ENCODE measurements at places on chromosomes 2 and 18.

DNA sequence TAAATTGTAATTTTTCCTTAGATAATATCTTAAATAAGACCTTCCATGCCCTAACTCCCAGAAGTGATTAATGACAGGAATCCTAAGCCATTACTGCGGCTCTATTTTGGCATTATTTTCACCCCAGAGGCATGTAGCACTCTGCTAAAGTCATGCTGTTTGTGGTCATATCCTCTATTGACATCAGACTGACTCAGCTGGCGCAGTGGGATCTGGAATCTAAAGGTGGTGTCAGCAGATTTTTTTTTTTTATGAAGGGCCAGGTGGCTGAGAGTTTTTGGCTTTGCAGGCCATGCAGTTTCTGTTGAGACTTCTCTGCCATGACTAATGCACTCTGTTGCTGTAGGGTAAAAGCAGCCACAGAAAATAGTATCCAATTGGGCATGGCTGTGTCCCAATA is 64.1 kb upstream of the ACVR1C start:
- DNase-seq, result no peak

DNA sequence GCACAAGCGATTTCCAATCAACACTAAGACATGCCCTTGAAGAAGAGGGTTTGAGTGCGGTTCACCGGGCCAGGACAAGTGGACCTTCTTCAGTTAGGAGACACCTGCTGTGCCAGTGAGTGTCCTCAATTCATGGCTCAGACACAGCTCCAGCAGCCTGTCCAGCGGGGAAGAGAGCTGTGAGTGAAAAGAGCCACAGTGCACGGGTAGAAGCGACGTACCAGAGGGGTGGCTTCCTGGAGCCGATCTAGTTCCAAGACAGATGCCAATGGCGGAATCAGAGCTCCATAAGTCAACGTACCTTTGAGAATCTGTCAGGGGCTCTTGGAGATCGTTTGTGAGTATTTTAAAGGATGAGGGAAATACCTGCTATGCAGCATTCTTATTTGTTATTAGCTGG is 119.9 kb upstream of the SALL3 start:
- DNase-seq, result no peak

- DNase-seq, result no peak
Measured at GRCh38 chr2:69831354-69831905, 2.0 kb downstream of the GMCL1 start.

- DNase-seq, result no peak
Measured at GRCh38 chr2:1039549-1039948, 88.9 kb downstream of the SNTG2 start.

DNA sequence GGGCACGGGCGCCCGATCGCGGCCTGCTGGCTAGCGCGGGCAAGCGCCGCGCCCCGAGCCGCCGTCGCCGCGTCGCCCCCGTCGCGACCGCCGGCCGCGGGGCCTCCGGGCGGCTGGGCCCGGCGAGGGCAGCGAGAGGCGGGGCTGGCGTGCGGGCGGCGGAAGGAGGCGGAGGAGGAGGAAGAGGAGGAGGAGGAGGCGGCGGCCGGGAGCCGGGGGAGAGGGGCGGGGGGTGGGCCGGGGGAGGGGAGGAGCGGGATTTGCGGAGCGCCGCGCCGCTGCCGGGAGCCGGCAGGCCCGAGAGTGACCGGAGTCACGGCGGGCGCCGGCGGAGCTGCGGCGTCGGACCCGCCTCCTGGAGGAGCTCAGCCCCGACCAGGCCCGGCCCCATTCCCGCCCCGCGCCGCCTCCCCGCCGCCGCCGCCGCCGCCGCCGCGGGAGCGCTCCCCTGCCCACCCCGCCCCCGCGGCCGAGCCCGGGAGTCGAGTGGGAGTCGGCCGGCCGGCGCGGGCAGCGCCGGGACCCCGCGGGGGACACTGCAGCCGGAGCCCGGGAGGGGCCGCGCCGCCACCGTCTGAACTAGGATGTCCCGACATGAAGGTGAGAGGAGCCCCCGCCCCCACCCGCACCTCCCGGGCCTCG is at the start of gene KCMF1:
Gene KCMF1 (plus strand): TSS at position 294 of the 642 bp plus-strand sequence. CDS start 291 bp downstream, at position 585.
- DNase-seq, result no peak

DNA sequence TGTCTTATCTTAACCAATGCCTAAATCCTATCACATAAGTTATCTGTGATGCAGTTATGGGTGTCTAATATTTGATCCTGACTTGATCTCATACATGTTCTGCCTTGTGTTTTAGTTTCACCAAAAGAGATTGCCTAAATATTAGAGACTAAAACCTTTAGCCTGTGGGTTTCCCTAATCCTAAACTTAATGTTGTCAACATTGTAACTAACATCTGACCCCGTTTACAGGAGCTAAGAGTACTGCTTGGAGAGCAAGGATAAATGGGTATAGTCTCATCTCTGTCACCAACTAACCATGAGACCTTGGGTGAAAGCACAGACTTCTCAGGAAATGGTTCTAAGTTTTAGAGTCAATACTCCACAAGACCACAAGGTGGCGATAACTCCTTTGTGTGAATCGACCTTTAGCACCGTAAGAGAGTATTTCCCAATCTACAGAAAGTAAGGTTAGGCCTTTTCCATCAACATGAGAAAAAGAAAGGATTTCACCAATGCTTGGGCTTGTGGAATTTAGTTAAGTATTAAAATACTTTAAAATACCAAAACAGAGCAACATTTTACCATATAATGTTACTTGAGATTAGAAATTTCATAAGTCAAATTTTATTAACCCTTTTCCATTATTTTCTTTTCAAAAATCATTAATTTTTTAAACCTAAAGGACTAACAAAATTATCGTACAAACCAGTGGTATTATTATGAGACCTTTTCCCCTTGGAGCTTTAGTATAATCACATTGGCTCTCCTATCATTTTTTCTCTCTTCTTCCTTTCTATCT is 60.5 kb downstream of the G6PC2 start:
- DNase-seq, result peak; percentile 70

DNA sequence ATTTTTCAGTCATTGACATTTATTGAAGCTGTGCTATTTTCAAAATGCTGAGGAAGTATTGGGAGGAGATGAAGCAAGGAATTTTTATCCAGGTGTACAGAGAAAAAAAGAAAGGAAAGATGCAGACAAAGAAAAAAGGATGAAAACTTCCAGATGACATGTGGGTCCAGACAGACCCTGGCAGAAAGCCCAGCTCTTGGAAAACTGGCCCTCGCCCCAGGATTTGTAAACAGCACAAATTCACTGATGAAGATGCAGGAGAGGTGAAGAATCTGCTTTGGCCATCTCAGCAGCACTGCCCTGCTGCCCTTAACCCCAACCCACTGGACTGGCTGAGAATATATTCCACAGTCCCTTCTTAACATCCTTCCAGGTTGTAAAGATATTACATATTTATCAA is 12.5 kb downstream of the TACR1 start:
- no peak for DNase-seq

DNA sequence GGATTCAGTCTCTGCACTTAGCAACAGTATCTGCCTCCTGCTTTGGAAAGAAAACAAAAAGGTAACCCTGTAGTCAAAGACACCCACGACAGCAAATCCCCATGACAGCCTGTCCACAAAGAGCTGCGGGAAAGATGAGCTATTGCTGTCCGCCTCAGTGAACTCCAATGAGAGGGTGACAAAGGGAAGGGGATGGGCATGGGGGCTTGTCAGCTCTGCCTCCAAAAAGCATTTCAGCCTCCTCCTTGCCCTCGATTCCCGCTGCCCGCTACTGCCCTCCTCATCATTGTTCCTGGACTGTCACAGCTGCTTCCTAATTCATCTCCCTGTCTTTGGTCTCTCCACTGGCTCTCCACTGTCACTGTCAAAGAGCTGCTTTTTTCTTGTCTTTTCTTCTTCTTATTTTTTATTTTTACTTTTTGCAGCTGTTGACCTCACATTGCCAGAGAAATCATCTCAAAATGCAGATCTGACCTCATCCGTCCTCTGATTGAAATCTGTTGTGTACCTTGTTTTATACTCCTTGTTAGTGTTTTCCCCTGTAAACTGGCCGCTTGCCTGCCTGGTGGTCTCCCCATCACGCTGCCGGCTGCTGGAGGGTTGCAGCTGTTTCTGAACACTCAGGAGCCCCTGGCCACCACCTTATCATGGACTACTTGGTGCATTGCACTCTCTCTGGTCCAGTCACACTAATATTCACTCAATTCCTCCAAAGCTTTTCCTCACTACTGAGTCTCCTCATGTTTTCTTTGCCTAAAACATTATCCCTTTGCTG is 7.9 kb upstream of the E2F6 start:
- no peak for DNase-seq

GRCh38 chr2:220528180-220528675 is 900.8 kb downstream of the SLC4A3 start:
- no peak for DNase-seq

- DNase-seq, result peak; percentile 17
Measured at GRCh38 chr2:143839456-143839855, 680.5 kb downstream of the ZEB2 start.

GRCh38 chr18:58754544-58755068 is 83.3 kb downstream of the MALT1 start:
- no peak for DNase-seq

- no peak for DNase-seq
Measured at GRCh38 chr2:38905251-38905650, 15.6 kb downstream of the ARHGEF33 start.

DNA sequence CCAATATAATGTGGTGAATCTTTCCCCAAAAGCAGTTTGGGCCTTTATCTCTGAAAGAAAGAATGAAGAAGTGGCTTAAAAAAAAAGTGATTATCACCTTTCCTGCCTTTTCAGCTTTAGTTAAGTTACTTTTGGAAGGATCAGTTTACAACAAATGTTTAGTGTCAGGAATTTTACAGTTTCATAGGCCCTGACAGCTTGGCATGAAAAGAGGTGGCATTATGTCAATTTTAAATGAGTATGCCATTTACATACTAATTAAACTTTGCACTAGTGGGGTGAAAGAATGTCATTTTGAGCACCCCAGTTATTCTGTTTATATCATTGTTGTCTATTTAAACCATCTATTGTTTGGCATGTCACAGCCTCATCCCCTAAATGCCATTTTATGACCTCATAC is 763.5 kb upstream of the FANCL start:
- DNase-seq, result no peak

DNA sequence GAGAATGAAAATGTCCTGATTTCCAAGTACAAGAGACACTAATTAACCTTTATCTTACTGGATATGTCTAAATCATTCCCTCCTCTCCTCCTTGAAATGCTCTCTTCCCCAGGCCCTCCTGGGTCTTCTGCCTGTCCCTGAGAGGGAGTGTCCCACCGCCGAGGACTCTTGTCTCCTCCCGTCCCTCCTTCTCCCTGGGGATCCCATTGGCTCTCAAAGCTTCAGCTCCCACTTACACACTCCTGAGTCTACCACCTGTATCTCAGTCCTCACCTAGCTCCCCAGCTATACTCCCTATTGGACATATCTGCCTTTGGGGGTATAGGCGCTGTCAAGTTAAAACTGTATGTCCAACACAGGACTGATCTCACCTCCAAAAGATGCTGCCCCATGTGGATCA is 116.1 kb downstream of the TMEM163 start:
- no peak for DNase-seq

DNA sequence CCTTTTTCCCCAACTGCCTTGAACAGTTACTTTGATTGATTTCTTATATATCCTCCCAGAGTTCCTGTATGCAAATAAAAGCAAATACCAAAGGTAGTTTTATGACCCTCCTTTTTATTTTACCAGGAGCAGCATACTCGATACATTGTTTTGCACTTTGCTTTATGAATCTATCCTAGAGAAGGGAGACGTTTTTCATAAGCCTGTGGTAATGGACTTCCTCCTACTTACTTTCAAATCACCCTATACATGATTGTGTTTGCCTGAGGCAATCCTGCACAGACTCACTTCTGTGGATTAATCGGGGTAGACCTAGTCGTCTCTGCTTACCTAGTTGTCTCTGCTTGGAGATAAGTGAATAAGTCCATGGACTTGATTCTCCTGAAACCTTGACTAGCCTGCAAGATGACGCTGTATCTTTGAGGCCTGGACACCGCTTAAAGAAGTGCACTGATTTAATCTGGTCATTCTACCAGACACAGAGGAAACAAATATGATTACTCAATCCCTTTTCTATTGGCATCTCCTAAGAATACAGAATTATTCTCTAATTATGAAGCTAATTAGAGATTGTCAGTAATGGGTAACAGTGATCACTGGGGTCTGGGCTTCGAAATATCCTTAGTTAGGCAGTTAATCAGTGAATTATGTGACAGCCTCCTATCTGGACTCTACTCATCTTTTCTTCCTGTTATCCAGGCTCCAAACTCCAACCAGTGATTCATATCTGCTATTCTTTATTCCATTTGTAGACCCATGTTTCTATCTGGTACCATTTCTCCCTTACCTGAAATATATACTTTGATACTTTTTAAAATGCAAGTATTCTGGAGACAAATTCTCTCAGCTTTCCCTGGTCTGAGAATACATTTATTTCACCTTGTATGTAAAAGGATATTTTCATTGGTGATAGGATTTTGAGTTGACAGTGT is 447.4 kb upstream of the TRIB2 start:
- no peak for DNase-seq

GRCh38 chr2:200225951-200226350 is 80.5 kb upstream of the SPATS2L start:
- no peak for DNase-seq

DNA sequence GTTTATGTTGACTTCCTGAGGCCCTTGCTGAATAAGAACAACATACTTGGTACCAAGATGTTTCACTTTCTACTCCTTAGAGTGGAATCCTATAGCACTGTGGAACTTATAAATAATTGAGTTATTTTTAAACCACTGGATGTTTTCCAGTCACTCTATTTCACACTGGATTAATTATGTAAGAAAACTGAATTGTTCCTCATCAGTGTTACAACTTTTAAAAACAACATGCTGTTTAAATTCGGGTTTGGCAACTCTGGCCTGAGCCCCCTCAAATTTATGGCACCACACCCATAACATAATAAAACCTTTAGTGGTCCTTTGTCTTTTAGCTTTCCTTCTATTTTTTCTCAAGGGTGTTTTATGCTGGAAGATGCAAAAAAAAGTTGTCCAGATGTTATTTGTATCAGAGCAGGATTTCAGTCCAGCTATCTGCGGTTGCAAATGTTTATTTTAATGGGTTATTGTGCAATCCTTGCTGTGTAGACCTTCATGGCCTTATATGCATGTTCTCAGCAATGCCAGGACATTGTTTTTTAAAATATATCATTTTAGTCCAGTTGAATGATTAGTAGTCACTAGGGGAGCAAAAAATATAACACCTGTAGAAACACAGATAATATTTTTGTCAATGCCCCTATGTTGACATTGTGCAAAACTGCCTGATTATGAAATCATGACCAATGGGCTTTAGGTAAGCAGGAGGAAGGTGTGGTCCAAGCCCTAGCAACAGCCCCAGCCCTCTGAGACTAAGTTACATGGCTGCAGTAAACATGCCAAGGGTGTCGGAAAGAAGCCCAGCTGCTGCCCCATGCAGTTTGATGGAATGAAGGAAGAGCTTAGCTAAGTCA is 638.0 kb upstream of the ZEB2 start:
- no peak for DNase-seq

GRCh38 chr2:130251535-130251872 is 53.3 kb upstream of the TUBA3E start:
- peak; percentile 25 for DNase-seq

GRCh38 chr18:23673725-23674124 is 11.0 kb upstream of the ANKRD29 start:
- DNase-seq, result no peak

- no peak for DNase-seq
Measured at GRCh38 chr2:86280191-86280667, 57.2 kb downstream of the REEP1 start.
